HL-60 (cell line): ENCODE measurements at places on chromosomes 2 and 18.

DNA sequence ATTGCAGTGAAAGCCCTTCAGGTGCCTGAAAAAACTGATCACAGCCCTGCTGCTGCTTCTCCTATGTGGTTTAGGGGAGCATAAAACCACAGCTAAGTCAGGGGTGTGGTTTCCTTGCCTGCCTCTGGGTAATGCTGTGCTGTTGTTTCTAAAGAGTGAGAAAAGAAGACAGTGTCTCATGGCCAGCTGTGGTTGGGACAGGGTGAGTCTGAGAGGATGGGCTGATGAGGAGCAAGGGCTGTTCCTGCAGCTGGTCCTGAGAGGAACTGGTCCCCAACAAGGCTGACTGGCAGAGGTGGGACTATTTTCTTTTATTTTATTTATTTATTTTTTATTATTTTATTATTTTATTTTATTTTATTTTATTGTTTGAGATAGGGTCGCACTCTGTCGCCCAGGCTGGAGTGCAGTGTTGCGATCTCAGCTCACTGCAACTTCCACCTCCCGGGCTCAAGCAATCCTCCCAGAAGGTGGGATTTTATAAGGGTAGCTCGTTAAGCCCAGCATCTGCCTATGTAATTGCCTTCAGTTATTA is 236.7 kb downstream of the FHOD3 start:
- no peak for DNase-seq

DNA sequence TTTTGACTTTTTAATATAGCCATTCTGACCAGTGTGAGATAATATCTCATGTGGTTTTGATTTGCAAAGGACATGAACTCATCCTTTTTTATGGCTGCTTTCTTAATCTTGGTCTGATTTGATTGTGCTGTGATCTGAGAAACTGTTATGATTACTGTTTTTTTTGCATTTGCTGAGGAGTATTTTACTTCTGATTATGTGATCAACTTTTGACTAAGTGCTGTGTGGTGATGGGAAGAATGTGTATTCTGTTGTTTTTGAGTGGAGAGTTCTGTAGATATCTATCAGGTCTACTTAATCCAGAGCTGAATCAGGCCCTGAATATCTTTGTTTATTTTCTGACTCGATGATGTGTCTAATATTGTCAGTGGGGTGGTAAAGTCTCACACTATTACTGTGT is 16.8 kb downstream of the SP140L start:
- no peak for DNase-seq

DNA sequence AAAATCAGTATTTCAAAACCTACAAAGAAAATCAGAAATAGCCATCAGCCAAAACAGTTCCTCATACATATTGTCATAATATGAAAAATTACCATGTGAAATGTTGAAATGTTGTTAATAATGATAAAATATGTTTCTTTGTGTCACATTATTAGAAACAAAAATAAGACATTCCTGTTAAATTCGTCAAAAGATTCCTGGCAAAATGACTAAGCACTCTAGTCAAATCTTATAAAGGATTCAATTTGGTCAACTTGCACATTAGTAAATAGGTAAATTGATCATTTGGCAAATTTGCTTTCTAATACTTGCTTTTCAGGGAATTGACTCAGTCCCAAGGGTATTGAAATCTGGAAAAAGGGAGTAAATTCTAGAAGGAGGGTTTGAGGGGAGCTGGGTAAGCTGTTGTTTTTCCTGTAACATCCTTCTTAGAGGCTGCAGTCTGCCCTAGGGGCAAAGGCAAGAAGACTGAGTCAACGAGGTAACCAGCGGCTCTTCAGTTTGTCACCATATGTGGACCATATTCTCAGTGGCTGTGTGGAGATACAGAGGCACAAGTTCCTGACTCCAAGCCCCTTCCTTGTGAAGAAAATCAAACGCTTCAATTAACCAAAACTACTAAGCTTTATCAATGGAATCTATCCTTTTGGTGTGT is 482.3 kb downstream of the TNS1 start:
- DNase-seq: no peak

- DNase-seq: no peak
Measured at GRCh38 chr2:20421988-20422370, 24.9 kb upstream of the RHOB start.

DNA sequence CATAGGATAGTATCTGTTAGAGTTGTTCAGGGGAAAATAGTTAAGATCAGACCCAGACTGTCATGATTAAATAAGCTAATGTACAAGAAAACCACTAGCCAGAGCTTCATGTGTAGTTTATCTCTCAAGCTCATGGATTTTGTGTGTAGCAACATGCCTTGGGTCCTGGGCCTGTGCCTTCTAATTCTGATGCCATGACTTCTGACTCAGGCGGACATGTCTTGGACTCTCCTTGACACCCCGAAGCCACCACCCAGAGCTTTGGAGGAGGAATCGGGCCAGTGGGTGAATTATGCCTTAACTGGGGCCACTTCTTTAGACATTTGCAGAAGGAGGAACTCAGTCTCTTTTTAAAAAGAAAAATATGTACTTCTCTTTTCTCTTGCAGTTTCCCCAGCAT is 68.7 kb downstream of the NPAS2 start:
- no peak for DNase-seq

- DNase-seq: no peak
Measured at GRCh38 chr2:71599038-71599437, 145.7 kb downstream of the DYSF start.

- DNase-seq: no peak
Measured at GRCh38 chr2:225735844-225736243, 336.3 kb downstream of the NYAP2 start.

GRCh38 chr2:132566379-132566778 is 103.6 kb downstream of the LYPD1 start:
- no peak for DNase-seq

- DNase-seq: no peak
Measured at GRCh38 chr2:44230378-44230777, 44.9 kb upstream of the SLC3A1 start.

DNA sequence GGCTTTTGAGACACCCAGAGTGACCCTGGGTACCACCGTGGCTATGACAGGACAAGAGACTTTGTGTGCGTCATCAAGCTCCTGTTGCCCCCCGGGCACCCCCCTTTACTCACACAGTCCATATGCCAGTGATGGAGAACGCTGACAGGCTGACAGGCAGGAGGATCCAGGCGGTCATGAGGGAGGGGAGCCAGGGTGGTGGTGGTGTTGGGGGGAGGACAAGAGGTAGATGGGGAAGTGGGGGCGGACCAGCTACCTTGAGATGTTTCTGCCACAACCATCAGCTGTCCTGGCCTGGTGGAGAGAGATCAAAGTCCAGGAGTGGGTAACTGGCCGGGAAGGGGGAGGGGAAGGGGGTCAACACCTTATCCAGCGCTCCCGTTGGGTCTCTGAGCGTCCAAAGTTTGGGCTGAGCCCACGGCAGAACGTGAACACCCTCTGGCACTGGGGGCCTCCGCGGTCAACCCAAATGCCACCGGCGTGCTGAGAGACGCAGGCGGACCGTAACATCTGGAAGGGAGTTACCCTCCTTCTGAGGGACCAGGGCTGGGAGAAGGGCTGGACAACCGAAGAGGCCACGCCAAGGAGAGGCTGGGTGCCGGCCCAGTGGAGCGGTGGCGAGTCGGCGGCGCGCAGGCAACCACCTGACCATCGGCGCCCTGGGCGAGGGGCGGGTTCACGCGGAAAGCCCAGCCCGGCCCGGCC is 575 bp downstream of the TMEM150A start:
- no peak for DNase-seq

- DNase-seq: no peak
Measured at GRCh38 chr2:6213056-6213780, 521.0 kb downstream of the SOX11 start.

DNA sequence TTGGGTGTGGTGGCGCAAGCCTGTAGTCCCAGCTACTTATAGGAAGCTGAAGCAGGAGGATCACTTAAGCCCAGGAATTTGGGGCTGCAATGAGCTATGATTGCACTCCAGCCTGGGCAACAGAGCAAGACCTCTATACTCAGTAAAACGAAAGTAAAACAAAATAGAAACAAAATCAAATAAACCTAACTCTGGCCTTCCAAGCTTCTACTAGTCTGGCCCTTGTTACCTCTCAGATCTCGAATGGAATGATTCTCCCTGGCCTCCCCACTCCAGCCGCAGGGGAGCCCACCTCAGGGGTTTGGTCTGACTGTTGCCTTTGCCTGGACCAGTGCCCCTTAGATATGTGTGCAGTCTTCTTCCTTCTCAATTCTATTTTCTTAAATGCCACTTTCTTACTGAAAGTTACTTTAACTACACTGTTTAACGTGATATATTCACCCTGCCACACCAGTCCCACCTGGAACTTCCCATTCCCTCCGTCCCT is 160.0 kb upstream of the GCFC2 start:
- DNase-seq: no peak

GRCh38 chr2:28516950-28517349 is 21.1 kb downstream of the PLB1 start:
- no peak for DNase-seq

DNA sequence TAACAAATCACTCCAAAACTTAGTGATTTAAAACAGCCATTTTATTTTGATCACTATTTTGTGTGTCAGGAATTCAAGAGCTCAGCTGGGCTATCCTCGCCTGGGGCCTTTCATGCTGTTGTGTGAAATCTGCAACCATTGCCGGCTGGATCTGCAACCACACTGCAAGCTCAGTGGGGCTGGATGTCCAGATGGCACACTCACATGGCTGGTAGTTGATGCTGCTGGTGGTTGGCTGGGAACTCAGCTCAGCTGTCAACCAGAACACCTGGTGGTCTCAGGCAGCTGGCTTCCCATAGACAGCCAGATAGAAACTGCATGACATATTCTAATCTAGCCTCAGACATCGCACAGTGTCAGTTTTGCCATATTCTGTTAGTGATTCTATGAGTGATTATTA is 30.6 kb upstream of the AP1S3 start:
- DNase-seq: no peak

DNA sequence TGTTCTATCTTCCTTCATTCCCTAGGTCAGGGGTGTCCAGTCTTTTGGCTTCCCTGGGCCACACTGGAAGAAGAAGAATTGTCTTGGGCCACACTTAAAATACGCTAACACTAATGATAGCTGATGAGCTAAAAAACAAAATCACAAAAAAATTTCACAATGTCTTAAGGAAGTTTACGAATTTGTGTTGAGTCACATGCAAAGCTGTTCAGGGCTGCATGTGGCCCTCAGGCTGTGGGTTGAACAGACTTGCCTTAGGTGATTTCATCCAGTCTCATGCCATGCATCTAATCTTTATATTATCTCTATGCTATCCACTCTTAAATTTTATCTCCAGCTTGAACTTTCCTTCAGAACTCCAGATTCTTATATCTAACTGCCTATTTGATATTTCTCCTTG is 80.1 kb downstream of the CCDC85A start:
- DNase-seq: no peak

DNA sequence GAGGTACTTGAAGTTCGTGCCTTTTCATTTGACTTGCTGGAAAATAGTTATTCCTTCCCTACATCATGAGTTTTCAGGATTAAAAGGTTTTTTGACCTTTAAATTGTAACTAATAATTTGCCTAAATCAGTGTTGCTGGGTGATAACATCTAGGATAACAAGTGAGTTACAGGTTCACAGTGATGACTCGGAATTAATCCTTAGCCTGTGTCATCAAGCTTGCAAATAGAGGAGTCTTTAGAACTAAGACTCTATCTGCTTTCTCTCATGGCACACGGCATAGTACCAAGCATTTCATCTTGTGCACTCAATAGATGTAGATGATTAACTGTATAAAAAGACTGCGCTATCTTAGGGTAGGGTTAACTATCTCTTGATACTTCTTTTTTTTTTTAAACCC is 79.5 kb downstream of the CAMKMT start:
- no peak for DNase-seq

DNA sequence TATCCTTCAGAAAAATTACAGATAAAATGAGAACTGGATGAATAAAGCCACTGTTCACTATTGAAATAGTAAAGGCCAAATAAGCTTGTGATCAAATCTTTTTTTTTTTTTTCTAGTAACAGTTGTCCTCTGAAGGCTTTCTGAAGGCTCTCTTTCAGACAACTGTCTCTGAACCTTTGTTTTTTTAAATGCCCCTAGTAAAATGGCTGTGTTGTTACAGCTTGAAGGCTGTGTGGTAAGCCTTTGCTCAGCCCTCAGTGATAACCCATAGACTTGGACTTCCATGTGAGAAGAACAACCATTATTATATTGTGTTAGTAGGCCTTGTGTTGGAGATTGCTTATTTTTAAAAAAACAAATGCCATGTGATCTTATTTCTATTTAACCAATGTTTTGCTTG is 17.6 kb downstream of the FMNL2 start:
- no peak for DNase-seq

- no peak for DNase-seq
Measured at GRCh38 chr2:236883819-236884218, 201.9 kb upstream of the COPS8 start.

- DNase-seq: no peak
Measured at GRCh38 chr2:175815537-175815936, 186.5 kb downstream of the LNPK start.

- peak; percentile 78 for DNase-seq
Measured at GRCh38 chr18:21598726-21599584, 1.5 kb downstream of the ESCO1 start.

DNA sequence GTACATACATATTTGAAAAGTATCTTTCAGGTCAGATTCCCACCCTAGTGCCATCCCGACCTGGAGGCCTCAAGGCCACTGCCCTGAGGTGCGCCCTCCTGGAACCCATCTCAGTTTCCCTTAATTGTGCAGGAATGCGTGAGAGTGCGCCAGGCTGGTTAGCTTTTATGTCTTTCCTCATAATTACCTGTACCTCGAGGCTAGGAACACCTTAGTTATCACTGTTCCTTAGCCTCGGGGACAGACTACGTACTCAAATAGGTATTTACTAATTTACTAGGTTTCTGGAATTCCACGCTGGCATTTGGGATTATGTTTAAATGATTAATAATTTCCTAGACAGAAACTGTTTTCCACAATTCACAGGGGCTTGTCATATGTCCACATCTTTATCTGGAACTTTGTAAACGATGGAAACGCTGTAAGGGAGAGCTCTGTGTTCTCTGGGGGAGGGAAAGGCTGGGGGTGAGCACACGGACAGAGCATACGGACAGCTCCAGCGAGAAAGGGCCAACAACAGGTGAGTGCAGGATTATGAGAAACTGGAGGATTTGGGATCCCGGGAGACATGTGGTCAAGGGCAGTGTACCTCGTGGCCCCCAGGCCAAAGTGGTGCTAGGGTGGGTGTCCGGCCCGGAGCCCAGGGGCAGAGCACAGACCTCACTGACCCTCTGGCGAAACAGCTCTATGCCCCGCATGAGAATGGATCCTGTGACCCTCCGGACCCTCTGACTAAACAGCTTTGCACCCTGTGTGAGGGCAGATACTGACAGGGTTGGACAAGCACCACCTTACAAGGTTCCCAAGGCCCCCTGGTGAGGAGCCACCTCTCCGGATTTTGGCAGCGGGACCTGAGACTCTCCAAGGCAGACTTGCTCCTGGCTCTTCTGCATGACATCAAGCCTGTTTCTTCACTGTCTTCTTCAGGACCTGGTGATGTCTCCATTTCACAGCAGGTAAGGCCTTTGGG is 102.0 kb upstream of the PXDN start:
- no peak for DNase-seq

GRCh38 chr2:71611247-71611646 is 157.9 kb downstream of the DYSF start:
- DNase-seq: no peak

GRCh38 chr2:134178138-134178877 is 75.6 kb upstream of the MGAT5 start:
- DNase-seq: no peak
